ENCODE measurements at places on chromosomes 16 and 17.
A peak's percentile ranks its signal among the peaks of the same experiment; 100 is the strongest.

GRCh38 chr16:51577621-51578303 lies 426.7 kb upstream of the SALL1 start:
- peak; percentile 87 for DNase-seq

DNA sequence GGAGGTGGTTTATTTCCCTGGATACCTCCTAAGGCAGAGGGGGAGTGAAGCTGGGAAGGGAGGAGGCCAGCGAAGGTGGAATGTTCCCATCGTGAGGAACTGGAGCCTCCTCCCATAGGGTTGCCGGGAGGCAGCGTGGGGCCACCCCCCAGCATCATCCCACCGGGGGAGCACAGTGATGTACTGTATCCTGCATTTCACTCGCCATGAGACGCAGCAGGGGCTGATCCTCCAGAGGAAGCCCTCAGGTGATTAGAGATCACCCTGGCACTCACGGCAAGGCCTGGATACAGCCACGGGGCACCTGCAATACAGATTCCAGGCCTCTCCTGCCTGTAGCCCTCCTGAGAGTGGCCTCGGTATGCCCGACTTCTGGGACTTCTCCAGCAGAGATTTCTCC lies 25.5 kb upstream of the BEAN1 start:
- no peak for DNase-seq

DNA sequence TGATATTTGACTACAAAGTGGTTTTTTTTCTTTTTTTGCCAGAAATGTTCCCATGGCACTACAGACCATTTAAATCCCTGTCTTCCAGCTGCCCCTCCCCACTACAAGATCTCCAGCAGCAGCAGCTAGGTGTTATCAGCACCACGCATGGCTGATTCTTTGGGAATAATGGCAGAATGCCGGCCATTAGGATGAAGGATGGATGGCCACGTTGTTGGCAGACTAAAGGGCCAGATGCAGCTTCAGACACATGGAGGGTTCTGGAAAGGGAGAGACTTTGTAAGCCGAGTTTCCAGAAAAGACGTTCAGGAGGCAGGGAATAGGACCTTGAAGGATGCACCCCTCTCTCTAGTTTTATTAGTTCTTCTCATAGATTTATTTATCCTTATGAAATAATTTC lies 10.3 kb upstream of the MED9 start:
- DNase-seq, result no peak

DNA sequence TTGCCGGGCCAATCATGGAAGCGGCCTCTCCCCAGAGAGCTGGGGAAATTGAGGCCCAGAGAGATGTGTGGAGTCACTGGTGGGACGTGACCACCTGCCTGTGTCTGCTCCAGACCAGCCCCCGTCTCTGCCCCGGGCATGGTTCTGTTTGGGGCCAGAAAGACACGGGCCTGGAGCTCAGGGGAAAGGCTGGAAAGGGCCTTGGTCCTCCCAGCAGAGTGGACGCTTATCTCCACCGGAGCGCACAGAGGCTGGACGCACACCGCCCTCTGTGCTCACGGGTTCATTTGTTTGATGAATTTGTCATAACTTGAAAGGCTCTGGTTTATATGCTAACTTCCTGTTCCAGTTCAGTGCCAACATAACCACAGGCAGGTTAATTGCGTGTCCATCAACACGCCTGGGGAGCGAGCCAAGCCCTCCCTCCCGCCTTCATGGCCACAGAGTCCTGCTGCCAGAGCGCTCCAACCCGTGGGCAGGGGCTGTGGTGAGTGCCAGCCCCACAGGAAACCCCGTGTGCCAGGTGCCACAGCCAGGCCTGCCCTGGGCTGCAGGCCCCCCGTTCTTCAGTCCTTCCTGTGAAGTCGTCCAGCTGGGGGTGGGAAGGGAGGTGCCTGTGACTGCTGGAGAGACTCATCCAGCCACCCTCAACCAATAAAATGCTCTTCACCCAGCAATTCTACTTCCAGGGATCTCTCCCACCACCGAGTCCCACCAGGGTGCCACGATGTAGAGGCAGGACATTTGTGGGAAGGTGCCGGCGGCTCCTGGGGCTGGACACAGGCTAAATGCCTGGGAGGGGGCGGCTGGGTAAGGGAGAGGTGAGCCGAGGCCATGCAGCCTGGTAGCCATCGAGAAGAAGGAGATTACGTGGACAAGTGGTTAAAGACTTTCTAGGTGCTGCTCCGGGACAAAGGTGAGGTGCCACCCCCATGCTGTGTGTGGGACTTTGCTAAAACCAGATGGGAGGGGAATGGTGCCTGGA lies 29.4 kb upstream of the BAHCC1 start:
- no peak for DNase-seq

- DNase-seq, result no peak
Measured at GRCh38 chr16:53821487-53821886, 117.5 kb downstream of the FTO start.

DNA sequence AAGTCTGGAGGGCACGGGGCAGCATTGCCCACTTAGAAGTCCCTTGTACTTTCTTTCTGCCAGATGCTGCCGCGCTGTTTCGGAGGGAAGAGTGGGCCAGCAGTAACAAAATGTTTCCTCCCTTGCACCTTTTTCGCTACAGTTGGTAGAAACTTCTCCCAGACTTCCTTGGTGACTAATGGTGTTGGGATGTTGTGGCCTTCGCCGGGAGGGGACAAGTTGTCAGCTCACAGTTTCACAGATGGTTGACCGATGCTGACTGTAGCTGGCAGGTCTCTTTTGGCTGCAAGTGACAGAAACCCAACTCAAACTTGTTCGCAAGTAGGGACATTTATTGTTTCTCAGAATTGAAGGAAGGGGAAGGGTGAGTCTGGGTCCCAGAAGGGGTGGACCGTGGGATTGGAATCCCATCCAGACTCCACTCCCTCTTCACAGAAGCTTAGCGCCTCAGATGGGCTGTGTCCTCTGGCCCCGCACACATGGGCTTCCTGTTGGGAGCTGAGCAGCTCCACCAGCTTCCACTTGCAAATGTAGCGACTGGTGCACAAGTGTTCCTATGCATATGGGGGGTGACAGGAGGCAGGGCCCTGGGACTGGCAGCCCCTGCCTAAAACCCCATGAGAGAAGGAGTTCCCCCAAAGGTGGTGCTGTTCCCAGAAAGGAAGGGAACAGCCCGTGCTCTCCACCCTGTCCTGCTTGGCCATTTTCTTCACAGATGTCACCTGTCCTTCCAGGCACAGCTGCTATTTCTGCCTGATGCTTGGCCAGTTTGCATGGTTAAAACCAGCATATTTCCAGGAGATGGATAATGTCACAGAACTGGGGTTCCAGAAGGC lies 30.9 kb upstream of the RPRML start:
- no peak for DNase-seq

- no peak for DNase-seq
Measured at GRCh38 chr16:10676284-10676683, 18.4 kb downstream of the TEKT5 start.

DNA sequence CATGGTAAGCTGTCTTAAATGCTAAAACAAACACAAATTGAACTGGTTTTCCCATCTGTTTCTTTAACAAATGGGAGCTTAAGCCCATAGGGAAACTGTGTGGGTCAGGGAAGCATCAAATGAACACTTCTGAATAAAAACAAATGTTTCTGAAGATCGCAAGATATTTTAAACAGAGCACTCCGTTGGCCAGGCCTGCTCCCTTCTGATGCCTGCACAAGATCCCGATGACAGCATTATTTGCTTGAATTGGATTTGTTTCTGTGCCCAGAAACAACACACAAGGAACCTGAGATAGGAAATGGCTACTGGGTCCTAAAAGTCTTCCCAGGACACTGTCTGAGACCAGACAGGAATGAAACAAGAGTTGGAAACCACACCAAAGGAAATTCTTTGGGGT lies 425.8 kb upstream of the ZFHX3 start:
- no peak for DNase-seq

GRCh38 chr17:63517825-63518534 lies 5.2 kb upstream of the KCNH6 start:
- DNase-seq, result no peak

- DNase-seq, result no peak
Measured at GRCh38 chr16:813204-813915, 12.8 kb upstream of the GNG13 start.

GRCh38 chr17:36934144-36934691 lies 3.1 kb upstream of the LHX1 start:
- DNase-seq, result no peak

- peak; percentile 80 for DNase-seq
Measured at GRCh38 chr16:58025351-58026138, at the start of gene MMP15. Gene MMP15, plus strand, starts transcription at chr16:58025754. Its CDS starts 597 bp downstream, at chr16:58026351.

- DNase-seq, result no peak
Measured at GRCh38 chr16:51497541-51498211, 346.6 kb upstream of the SALL1 start.

- DNase-seq, result no peak
Measured at GRCh38 chr16:259226-259625, 16.5 kb downstream of the RGS11 start.

GRCh38 chr16:87446479-87446878 lies 46.3 kb downstream of the ZCCHC14 start:
- DNase-seq, result no peak

GRCh38 chr17:31678431-31678830 lies 180.6 kb downstream of the COPRS start:
- DNase-seq, result no peak

- no peak for DNase-seq
Measured at GRCh38 chr16:75252946-75253911, 1.8 kb upstream of the BCAR1 start.

GRCh38 chr17:36647636-36648035 lies 46.3 kb downstream of the MRM1 start:
- DNase-seq, result no peak

DNA sequence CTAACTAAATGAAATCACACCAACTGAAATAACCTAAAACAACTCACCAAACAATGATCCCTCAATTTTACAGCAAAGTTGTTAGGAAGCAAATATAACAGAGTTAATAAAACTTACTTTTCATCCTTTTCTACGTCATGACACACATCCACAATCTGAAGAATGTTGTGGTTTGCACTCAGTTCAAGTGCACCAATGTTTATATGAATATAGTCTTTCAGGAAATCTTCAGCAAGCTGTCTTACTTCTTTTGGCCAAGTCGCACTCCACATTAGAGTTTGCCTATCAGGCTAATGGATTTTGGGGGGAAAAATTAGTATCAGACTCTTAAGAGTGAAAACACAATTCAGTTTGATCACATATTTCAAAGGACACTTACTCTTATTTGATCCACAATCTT lies 3.3 kb downstream of the DDX5 start:
- DNase-seq, result no peak

DNA sequence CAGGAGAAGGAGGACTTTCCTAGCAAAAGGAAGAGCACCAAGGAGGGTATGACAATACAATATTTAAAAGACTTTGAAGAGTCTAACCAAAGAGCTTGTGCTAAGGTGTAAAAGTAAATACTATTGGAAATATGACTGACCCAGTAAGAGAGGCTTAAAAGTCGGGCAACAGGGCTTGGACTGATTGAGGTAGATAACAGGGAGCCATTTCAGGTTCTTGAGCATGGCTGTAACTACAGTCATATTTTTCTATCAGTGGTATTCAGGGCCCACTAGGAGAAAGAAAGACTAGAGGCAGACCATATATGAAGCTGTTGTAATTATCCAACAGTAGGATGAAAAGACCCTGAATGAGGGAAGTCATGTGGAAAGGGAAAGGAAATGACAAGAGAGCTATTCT lies 62.3 kb downstream of the SMURF2 start:
- DNase-seq, result no peak

DNA sequence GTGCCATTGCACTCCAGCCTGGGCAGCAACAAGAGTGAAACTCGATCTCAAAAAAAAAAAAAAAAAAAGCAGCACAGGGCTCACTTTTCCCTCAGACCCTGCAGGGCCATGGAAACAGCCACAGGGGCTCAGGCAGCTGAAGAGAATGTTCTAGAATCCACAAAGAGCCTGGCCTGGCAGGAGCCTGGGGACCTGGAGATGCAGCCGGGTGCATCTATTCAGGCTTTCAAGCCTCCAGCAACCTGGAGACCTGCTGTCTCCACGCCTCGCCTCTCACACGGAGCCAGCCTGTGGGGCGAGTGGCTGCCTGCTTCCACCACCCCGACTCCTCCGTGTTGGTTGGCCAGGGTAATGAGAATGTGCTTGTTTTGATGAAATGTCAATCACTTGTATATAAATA lies 44.0 kb upstream of the MEAK7 start:
- no peak for DNase-seq

- DNase-seq, result no peak
Measured at GRCh38 chr16:58459344-58460218, 40.4 kb upstream of the NDRG4 start.

GRCh38 chr16:56212144-56212543 lies 20.9 kb downstream of the GNAO1 start:
- DNase-seq, result no peak

- no peak for DNase-seq
Measured at GRCh38 chr16:63745456-63745855, 1376.4 kb downstream of the CDH11 start.

DNA sequence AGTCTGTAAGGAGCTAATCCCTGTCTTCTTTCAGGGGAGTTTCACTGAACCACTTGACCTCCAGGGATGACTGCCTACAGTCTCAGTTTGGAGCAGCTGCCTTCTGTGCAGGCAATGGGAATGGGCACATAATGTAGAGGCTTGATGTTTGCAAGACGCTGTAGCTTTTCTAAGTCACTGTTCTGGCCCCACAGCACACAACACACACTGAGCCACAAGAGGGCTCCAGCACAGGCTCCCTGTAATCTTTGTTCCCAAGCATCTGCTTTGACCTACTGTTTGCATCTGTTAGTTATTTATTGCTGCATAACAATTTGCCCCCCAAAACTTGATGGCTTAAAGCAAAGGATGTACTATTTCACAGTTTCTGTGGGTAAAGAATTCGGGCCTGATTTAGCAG lies 419.0 kb upstream of the ASIC2 start:
- no peak for DNase-seq

DNA sequence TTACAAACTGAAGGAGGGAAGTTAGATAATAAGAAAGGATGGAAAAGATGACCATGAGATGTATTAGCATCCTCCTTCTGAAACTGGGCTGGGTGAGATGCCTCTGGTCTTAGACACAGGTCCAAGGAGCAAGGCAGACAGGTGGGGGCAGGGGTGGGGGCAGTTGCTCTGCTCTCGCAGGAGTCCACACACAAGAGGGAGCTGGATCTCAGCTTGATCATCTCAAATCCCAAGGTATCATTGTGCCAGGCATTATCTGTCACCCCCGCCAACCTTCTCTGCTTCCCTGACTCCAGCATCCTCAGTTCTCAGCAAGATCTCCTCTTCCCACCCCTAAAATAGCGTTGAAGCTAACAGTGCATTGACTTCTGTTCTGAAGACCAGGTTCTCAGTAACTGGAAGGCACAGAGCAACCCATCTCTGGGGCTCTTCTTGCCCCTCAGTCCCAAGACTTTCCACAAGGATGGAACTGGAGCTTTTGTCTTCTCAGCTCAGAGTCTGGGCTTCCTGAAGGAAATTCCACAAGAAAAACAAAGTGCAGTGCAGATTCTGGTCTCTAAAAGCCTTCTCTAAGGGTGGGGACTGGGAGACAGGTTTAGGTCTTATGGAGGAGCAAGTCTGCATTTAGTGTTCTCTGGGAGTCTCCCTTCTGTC lies 1.6 kb downstream of the FLOT2 start:
- no peak for DNase-seq

DNA sequence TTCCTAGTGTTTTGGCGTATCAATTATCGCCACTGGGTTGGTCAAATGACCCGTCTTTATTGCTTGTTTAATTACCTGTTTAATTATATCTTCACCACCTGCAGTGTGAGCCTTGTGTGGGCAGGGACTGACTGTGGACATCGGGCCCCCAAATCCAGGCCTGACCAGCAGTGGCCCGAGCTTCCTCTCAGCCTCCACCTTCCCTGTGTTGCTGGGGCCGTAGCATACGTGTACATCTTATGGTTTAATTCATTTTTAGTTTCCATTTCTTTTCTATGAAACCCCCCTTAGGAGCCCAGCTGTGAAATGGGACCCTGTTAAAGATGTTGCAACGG lies 1.2 kb upstream of the LMF1 start:
- no peak for DNase-seq
